RCC 7860 (cell line): ENCODE measurements at places on chromosomes 7 and 10.

- DNase-seq: no peak
These were observed 11.6 kb downstream of the CFAP43 start for GRCh38 chr10:104220522-104220921.

DNA sequence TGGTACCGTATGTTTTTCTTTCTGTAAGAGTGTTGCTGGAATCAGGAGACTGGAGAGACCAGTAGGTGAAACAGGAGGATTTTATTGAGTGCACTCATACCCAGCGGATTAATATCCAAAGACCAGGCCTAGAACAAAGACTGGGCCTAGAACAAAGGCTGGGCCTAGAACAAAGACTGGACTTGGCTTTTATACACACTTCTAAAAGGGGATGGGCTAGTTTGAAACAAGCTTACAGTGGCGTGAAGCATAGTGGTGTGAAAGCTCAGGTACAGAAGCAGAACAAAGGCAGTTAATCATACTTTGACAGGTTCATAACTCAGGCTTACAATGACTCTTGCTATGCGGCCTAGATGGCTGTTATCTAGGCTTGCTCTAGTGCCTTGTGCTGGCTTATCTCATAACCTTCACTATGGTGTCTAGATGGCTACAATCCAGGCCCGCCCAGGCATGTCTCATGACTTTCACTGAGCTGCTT is 67.7 kb downstream of the TRIM24 start:
- DNase-seq: no peak

GRCh38 chr7:64614812-64615211 is 51.1 kb upstream of the ZNF107 start:
- DNase-seq: peak; percentile 25

DNA sequence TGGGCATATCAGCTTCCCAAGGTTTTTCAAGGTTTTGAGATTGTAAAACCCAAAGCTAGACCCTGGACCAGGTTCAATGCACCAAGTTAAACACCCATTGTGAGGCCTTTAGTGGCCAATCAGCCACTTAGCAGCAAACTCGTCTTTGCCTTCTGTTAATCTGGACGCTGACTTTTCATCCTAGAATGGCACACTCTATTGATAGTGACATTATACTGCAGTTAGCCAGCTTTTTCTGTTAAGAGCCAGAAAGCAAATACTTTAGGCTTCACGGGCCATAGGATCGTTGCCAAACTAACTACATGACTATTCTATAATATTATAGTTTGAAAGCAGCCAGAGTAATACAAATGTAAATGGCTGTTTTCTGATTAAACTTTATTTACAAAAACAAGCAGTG is 51.3 kb downstream of the VKORC1L1 start:
- no peak for DNase-seq

- DNase-seq: no peak
These were observed 525.0 kb upstream of the NRP1 start for GRCh38 chr10:33859319-33860022.

GRCh38 chr10:128912568-128913311 is 554.3 kb upstream of the MGMT start:
- DNase-seq: no peak

DNA sequence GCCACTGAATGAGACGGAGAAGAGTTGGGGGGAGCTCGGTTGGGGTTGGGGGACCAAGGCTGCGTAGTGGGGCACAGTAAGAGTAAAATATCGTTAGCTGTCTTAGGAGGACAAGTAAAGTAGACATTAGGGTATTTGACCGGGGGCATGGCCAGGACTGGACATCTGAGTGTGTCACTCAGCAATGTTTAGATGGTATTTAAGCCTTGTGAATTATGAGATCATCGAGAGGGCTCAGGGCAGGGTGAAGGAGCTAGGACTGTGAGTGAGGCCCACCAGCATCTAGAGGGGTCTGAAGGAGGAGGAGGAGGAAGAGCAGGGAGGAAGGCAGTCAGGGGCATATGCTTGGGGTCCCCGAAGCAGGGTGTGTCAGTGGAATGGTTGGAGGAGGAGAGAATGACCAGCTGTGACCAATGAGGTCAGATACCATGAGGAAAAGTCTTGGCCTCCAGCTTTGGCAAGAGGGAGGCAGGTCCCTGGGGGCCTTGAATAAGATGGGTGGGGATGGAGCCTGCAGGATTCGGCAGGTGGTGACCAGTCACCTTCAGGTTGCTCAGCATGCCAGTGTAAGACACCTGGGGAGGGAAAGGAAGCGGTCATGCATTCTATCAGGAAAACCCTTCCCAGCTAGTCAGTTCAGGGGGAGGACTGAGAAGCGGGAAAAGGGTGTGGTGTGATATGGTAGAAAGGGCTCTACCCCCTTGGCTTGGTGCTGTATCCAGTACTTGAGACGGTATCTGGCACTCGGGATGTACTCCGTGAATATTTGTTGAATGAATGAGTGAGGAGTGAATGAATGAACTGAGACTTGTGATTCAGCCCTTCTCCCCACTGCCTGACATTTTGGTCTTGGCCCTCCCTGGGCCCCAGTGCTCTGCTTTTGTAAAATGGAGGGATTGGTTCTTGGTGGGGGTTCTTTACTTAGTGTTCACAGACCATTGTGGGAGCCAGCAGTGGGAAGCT is 34.8 kb upstream of the SH2D4B start:
- DNase-seq: peak; percentile 28

GRCh38 chr7:32153006-32153405 is 82.8 kb upstream of the PDE1C start:
- DNase-seq: no peak

DNA sequence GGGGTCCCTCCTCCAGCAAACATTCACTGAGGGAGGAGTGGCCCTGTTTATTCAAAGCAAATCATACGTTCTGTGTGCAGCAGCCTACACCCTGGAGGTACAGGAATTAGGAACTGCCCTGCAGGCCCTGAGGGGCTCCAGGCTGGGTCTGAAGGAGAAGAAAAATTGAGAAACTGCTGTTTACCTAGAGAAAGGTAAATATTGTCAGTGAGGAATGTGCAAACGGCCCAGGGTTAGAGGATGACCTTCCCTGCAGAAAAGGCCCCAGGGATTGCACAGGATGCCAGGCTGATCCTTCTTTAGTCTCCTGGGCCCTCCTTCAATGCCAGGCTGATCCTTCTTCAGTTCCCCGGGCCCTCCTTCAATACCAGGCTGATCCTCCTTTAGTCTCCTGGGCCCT is 5.7 kb downstream of the CALML5 start:
- DNase-seq: no peak

DNA sequence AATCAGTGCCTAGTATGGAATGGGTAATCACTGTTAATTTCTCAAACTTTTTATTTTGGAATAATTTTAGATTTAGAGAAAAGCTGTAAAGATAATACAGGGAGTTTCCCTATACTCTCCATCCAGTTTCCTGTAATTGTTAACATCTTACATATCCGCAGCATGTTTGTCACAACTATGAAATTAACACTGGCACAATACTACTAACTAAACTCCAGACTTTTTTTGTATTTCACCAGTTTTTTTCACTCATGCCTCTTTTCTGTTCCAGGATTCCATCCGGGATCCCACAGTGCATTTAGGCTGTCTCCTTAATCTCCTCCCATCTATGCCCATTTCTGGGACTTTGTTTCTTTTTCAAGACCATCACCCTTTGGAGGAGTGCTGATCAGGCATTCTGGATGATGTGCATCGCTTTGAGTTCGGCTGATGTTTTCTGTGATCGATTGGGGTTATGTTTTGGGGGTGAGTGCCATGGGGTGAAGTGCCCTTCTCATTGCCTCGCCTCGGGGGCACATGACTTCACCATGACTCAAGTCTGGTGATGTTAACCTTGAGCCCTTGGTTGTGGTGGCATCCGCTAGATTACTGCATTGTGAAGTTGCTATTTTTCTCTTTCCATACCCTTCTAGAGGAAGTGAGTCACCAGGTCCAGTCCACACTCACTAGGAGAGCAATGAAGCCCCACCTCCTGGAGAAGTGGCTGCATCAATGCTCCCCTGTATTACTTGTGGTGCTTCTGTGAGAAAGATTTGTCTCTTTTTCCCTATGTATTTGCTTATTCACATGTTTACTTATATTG is 43.9 kb upstream of the GRB10 start:
- peak; percentile 97 for DNase-seq

- DNase-seq: no peak
These were observed 102.2 kb downstream of the JCAD start for GRCh38 chr10:29957236-29957635.

GRCh38 chr7:916291-916941 is 38.1 kb downstream of the ADAP1 start:
- no peak for DNase-seq

DNA sequence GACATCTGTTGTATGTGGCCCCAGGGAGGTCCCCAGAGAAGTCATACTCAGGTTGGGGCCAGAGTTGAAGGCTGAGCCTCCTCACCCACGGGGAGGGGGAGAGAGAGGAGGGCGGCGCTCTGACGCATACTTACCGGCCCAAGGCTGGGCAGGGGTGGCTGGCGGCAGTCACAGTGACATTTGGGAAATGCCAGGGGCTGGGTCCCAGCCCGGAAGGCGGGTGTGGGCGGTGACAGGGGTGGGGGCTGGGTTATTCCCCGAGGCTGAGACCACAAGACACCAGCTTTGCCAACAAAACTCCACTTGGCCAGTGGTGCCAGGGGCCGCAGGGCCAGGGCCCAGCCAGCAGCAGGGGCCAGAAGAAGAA is 41.1 kb downstream of the RASGEF1A start:
- DNase-seq: no peak

DNA sequence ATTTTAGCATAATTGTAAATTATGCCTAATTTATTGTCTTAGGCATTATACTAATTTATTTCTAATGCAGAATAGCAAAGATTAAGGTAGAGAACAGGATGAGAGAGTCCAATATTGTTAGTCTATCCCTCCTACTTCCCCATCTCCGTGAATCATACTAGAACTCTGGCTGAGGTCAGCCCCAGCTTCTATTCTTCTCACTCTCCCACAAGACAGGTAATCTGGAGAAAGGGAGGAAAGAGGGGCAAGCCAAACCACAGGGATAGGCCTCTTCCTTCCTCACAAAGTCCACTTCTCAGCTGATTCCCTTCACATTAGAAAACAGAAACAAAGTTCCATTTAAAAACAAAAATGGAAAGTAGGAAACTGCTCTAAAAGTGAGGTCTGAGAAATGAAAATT is 117.5 kb upstream of the LAMB4 start:
- peak; percentile 71 for DNase-seq

DNA sequence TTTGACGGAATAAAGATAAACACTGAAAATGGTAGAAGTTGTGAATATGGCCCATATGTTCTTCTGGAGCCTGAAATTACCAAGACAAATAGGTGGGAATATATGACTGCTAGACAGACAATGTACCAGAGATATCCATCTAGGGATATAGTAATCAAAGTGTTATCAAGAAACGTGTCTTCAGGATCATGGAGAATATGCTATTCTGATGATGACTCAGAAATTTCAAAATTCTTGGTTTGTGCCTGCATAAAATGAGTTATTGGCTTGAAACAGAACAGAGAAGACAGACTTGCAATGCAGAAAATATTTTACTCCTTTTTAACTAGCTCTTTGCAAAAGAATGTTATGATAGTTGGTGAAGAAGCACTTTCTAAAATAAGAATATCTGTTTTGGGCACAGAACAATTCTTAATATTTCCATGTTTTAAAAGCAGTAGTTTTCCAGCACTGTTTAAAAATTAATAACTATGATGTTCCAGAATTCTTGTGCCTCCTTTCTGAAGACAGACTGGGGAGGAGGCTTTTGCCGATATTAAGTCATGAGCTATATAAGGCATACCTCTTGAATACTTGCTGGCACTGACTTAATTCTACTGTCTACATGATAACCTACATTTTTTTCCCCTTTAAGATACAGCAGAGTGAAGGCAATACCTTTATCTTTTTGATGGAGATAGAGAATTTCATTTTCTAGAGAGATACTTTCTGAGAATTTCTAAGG is 34.4 kb upstream of the CABCOCO1 start:
- no peak for DNase-seq

GRCh38 chr10:53122281-53122680 is 349.7 kb upstream of the MBL2 start:
- no peak for DNase-seq

- no peak for DNase-seq
These were observed 523.9 kb upstream of the MGMT start for GRCh38 chr10:128943111-128943510.

GRCh38 chr10:73843261-73843660 is 31.1 kb downstream of the CAMK2G start:
- no peak for DNase-seq

GRCh38 chr7:135617781-135618180 is 44.5 kb upstream of the STMP1 start:
- DNase-seq: no peak
